CD4-positive, alpha-beta T cell treated with Interleukin-2 at 100 ng/mL for 4 hours (primary cell): ENCODE measurements at places on chromosomes 1 and 21.

DNA sequence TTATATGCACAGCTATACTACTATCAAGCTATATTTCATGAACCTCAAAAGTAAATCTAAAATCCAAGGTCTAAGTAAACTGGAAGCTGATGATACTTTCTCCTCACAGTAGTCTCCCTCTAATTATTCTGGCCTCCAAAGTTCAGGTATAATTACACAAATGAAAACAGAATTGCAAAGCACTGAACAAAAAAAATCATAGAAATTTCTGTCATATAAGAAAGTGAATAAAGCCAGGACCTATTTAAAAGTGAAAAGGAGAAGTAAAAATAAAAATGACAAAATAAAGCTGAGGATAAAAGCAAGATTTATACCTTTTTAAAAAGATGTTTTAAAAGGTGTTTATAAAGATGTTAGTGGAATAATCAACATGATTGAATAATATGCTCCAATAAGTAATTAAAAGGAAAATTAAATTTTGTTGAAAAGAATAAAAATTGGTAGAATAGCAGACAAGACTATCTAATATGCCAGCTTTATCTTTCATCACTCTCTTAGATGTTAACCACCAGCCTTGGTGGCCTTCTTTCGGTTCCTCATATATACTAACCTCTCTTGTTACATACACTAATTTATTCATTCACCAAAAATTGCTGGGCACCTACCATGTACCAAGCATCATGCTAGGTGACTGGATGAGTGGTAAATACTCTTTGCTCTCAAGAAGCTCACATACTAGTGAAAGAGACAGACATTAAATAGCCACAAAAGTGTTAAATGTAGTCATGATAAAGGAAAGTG, 25.1 kb downstream of the SHCBP1L start:
- no peak for DNase-seq

DNA sequence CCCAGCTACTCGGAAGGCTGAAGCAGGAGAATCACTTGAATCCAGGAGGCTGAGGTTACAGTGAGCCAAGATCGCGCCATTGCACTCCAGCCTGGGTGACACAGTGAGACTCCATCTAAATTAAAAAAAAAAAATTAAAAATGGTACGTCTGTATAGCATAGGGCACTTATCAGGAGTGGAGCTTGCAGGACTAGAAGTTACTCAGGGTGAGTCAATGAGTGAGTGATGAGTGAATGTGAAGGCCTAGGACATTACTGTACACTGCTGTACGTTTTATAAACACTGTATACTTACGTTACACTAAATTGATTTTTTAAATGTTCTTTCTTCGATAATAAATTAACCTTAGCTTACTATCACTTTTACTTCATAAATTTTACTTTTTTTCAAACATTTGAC, 183.6 kb downstream of the NR5A2 start:
- no peak for DNase-seq

GRCh38 chr1:40451238-40451585, 936 bp downstream of the ZFP69B start:
- DNase-seq, result no peak

DNA sequence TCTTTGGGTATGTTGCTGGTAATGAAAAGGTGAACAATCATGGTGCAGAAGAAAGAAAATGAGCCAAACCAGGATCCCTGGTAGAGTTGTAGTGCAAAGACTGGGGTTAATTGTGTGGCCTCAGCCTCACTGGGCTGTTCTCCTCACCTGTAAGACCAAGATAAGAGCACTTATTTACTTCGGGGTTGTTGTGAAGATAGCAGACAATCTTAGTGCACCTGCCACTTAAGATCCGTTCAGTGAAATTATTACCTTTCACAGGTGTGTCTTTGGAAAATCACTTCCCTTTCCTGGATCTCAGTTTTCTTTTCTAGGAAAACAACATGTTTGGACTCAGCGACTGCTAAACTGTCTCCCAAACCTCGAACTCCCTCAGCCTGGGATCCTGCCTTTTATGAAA, 1.3 kb upstream of the FGGY start:
- no peak for DNase-seq

DNA sequence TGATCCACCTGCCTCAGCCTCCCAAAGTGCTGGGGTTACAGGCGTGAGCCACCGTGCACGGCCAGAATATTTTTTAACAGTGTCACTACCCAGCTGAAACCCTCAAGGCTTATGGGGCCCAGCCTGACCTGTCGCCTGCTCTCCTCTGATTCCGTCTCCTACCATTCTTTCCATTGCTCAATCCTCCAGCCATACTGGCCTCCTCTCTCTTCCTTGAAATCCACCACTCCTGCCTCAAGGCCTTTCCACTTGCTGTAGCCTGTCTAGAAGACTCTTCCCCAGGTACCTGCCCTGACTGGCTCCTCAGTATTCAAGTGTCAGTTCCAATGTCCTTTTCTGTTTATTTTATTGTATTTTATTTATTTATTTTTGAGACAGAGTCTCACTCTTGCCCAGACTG, 53.9 kb downstream of the YARS1 start:
- DNase-seq, result no peak

- no peak for DNase-seq
Observed at GRCh38 chr1:37305108-37305507, 169.3 kb upstream of the ZC3H12A start.

DNA sequence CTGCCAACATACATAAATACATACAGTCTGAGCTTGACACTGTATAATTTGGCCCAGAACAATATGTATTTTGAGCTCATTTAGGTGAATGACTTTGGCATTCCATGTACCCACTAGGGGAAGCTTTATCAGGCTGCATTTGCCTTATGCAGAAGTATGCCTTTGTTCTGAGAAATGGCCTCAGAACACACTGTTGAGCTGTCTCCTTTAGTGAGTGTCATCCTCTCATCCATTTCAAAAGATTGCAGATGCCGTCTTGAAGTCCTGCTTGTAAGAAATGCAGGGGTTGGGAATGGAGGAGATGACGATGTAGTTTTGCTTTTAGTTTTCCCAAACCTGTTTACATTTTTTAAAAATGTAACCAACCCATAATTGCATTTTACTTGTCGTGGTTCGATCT, 14.8 kb upstream of the NBL1 start:
- DNase-seq, result no peak

- DNase-seq, result no peak
Observed at GRCh38 chr1:113870778-113871177, 734 bp downstream of the PTPN22 start.

- DNase-seq, result no peak
Observed at GRCh38 chr1:3349161-3349967, 105.1 kb upstream of the ARHGEF16 start.

DNA sequence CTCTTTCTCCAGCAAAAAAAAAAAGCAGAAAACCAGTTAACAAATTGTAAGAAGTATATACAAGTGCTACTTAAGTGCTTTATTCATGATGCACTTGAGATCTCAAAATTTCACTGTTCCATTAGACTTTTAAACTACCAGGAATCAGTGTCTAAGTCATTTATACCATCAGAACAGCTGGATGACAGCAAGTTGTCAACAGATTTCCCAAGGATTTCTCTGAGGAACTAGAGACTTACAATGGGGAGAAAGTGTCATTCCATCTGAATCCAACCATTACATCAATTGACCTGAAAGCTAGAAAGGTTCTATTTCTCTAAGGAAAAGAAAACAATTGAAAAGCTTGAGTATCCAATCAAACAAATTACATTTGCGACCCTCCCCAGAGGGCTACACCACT, 43.8 kb downstream of the USH2A start:
- no peak for DNase-seq

GRCh38 chr1:50047916-50048694, 24.4 kb upstream of the AGBL4 start:
- DNase-seq, result no peak

GRCh38 chr1:94795434-94795833, 24.7 kb upstream of the SLC44A3 start:
- no peak for DNase-seq

GRCh38 chr1:37015713-37016112, 18.6 kb downstream of the GRIK3 start:
- DNase-seq, result no peak

DNA sequence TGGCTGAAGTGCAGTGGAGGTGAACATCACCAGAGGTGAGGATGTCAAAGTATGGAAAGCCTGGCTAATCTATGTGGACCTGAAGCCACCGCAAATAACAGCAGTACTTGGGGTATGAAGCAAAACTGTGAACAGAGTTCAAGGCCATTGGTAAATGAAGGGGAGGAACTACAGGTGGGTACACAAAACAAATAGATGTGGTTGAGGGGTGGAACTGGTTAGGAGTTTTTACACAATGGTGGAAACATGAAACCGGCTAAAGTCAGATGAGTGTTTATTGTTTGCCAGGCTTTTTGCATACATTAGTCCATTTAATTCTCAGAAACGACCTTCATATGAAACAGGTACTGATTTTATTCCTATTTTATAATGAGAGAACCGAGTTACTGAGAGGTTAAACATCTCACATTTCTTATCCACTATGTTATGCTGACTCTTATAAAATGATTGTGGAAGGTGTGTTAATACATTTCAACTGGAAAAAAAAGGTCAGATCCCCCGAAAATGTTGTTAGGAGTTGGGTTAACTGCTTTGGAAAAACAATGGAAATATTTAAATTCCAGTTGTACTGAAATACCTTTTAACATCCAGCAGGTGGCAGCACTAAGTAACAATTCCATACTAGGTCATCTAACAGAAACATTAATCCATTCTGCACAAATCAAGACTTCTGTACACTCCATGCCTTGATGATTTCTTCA, 44.3 kb upstream of the GTF2B start:
- DNase-seq, result peak; percentile 52

GRCh38 chr1:2277741-2278488, 49.8 kb downstream of the SKI start:
- no peak for DNase-seq

DNA sequence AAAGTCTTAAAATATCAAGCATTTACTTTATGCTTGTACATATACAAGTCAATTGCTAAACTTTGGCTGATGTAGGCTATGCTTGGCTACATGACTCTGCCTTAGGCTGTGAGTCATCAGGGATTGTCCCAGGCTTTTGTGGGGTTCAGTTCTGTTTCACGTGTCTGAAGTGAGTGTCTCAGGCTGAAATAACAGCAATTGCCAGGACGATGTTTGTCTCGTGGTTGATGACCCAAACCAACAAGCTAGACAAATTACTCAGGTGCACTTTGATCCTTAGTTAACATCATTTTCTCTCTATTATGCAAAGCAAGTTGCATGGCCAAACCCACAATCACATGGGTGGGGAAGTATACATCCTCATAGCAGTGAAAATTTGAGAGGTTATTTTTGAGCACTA, 410.1 kb downstream of the BRINP3 start:
- no peak for DNase-seq

DNA sequence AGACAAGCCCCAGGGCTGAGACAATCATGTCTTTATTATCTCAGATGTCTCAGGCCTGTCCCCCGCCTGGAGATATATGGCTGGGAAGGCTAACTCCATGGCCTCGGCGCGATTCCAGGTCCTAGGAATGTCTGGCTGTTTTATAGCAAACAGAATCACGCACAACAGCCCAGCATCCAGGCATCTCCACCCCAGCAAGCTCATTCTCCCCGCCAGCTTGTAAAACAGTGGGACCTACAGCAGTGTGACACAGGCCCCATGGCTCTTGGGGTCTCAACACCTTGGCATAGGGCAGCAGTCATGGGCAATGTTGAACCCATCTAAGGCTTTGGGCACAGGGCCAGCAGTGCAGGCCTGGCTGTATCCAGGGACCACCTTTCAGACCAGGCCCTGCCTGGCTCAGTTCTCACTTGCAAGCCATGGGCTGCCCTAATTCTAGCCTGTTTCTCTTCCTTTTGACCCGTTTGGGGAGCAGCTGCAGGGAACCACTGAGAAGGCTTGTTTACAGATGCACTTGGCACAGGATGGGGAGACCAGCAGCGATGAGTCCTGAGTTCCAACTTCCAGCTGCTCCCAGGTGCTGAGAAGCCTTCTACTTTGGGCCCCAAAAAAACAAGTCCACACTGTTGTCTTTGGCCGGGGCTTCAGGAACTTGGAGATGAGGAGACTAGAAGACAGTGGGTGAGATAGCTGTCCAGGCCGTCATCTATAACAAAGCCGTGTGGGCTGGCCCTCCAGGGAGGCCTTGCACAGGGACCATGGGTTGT, 34.4 kb downstream of the WNT4 start:
- no peak for DNase-seq

DNA sequence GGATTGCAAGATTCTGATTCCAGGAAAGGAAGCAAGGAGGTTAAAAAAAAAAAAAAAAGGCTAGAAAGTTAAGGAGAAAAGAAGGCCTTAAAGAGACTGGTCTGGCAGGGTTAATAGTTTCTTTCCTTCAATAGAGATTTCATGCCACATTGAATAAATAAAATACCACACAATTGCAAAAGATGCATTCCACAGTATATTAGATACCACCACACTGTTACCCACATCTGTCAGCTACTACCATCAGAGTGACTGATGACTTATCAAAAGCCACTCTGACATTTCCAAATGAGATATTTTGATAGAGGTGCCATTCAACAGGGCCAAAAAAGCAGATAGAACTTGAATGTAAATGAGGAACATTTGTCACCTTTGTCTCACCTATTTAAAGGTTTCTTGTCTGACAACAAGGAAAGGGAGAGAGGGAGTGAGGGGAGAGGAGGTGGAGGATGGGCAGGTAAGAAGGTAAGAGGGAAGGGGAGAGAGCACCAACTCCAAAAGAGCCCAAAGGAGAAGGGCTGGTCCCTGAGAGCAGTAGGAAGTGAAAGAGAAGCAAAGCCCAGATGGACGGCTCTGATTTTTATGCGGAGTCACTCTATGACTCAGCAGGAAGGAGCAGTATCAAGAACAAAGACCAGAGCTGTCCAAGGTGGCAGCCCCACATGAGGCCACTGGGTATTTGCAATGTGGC, 38.3 kb downstream of the LRRN2 start:
- DNase-seq, result no peak

- no peak for DNase-seq
Observed at GRCh38 chr1:108049178-108049819, 84.3 kb upstream of the VAV3 start.

GRCh38 chr21:28884481-28884880, 108.2 kb downstream of the LTN1 start:
- DNase-seq, result no peak
